ENCODE measurements at places on chromosomes 1 and 21. TPM values are rescaled to one million over a fixed set of nuclear protein-coding genes. Genes with fewer than 3 reads are reported as not detected.

DNA sequence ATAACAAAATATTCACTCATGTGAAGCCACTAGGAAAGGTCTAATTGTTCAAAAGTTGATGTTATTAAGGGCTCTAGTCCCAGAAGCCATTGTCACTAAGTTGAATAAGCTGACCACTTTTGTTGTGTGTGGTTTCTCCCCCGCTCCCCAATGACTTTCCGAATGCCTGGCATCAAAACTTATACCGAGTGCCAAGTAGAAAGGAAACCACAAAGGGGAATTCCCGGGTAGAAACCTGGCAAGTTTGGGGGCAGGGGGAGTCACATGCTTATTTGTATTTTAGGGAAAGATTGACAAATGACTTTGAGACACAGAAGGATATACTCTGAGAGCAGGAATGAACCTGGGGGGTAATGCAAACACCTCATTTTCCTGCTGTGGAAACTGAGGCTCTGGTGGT, 154.1 kb downstream of the TGFBR3 start:
- DNase-seq = no peak

DNA sequence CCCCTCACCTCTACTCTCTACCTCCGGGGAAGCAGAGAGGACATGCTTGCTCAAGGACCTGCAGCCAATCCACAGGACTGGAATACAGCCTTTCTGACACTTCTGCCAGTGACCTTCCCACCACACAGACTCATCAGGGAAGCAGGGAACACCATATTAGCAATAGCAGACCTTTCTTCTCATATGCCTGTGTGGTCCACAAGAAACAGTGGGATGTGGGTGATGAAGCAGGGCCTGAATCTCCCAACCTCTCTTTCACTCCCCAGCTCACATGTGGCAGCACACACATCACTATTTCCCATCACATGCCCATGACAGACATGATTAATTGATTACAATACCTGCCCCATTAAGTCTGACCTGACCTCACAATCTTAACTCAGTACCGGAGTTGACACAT, 695.1 kb downstream of the MATN1 start:
- DNase-seq = no peak

The KPRP gene
- total RNA-seq = not detected

DNA sequence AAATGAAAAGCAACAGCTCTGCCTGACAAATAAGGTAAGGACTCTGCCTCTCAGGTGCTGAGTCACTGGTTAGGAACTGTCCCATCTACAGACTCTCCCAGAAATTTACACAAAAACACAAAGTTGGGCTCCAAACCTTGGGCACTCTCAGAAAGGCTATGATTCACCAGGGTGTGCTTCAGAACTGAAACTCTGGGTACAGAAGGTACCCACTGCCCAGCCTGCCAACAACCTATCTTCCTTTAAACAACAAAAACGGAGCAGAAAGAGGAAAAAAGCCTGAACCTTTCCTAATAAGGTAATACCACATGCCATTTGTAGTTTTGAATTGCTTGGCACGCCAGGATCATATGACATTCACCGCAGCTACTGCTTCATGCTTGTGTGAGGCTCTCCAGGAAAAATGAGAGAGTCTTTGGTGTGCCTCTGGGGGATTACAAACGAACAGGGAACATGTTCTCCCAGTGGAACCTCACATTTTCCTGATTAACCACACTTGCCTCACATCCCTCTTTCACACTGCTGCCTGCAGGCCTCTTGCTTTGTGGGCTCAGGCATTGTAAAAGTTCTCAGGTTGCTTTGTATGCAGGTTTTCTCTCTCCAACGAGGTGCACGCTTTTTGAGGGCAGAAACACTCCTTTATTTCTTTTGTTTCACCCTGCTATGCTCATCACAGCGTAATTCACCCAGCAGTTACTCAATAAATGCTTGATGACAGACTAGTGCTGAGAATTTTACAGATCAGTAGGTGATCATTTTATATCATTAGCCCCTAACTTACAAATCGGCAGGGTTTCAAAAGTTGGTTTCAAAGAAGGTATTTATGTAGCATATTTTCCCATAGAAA, 65.1 kb downstream of the GADD45A start:
- no peak for DNase-seq

DNA sequence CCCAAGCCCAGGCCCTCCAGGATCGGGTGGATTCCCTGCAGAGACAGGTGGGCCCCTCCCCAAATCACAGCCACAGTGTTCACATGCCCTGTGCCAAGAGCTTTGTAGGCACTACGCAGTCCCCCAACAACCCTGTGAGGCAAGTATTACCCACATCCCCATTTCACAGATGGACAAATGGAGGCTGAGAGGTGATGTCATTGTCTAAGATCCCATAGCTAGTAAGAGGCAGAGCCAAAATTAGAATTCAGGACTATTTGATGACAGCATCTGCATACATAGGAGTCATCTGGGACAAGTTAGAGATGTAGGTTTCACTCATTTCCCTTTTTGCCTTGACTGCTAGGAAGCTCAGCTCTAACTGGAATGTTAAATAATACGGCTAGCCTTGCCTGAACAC, 12.0 kb downstream of the MFAP2 start:
- no peak for DNase-seq

The FAM163A gene
- not detected for total RNA-seq

The TMPRSS15 gene
- not detected for total RNA-seq

DNA sequence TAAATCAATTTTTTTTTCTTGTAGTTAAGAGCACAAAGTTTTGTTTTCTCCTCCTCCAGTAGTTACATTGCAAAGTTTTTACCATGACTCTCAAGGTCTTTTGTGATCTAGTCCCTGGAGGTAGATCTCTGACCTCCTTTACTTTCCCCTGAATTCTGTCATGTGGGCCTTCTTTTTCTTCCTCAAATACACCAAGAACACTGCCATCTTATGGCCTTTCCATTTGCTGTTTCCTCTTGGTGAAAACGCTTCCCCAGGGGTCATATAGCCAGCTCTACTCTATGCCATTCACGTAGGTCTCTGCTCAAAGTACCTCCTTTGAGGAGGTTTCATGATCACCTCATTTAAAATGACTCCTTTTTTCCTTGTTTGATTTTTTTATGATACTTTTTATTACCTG, 2.7 kb downstream of the DDX20 start:
- no peak for DNase-seq

The BARHL2 gene
- not detected for total RNA-seq

DNA sequence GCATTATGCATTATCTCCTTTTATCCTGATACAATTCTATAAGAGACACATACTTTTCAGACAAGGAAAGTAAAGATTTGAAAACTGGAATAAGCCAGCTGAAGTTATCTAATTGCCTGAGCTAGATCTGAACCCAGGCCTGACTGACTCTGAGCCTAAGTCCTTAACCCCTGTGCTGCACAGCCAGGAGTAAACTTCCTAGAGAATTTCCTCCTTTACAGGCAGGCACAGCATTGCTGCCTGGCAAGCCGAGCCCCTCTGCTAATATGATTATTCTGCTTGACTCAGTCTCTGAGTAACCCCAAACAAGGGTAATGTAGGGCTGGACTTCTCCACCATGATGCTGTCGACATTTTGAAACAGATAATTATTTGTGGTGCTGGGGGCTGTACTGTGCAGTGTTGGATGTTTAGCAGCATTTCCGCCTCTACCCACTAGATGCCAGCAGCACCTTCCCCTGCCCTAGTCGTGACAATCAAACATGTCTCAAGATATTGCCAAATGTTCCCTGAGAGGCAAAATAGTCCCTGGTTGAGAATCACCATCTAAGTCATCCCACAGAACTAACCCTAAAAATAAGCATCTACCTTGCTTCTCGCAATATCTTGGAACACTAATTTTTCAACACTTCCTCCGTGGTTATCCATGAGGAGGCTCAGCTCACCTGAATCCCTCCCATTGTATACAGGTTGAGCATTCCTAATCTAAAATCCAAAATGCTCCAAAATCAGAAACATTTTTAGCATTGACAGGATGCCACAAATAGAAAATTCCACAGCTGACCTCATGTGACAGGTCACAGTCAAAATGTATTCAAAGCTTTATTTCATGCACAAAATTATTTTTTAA, 18.5 kb downstream of the CAMK1G start:
- no peak for DNase-seq

GRCh38 chr1:29506678-29507225, 270.4 kb downstream of the PTPRU start:
- no peak for DNase-seq

DNA sequence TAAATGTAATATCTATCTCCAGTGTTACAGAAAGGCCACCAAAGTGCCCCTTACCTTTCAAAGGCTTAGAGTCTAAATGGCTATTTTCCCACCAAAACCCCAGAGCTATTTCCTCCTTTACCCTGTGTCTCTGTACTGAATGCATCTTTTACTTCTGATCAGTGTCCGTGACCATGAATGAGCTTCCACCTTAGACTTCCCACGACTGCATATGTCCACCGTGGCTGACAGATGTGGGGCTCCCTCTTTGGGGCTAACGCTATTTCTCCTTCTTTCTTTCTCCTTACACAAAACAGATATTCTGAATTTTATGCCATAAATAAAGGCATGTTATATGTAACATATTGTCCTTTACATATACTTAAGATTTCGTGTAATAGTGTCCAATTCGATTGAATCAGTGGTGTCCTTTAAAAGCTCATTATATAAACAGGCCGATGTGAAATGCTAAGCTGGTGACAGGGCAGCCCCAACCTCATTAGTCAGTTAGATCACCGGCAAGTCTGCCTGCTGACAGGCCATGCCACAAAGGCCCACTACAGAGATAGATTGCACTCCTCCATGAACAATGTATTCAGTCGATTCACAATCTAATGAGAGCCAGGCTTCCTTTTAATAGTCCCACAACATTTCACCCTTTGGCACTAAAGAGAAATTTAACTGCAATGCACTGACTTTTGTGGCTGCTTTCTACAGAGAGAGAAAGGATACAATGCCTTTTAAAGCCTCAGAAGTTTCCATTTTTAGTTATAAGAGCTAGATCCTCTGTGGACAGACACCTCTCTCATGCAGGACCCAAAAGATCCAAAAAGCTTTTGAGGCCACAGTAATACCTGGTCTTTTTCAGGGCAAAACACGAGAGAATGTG, 297.9 kb downstream of the PCP4 start:
- DNase-seq = no peak

The ELK4 gene
- 19.1 TPM for total RNA-seq

The IGSF21 gene
- total RNA-seq = 6.0 TPM

- DNase-seq = no peak
Observed at GRCh38 chr1:919271-919872, 4.4 kb upstream of the SAMD11 start.

The DDR2 gene
- total RNA-seq = 41.6 TPM

The ZNF593OS gene
- total RNA-seq = not detected

GRCh38 chr1:225462714-225463574, 35.1 kb upstream of the LBR start:
- DNase-seq = no peak

DNA sequence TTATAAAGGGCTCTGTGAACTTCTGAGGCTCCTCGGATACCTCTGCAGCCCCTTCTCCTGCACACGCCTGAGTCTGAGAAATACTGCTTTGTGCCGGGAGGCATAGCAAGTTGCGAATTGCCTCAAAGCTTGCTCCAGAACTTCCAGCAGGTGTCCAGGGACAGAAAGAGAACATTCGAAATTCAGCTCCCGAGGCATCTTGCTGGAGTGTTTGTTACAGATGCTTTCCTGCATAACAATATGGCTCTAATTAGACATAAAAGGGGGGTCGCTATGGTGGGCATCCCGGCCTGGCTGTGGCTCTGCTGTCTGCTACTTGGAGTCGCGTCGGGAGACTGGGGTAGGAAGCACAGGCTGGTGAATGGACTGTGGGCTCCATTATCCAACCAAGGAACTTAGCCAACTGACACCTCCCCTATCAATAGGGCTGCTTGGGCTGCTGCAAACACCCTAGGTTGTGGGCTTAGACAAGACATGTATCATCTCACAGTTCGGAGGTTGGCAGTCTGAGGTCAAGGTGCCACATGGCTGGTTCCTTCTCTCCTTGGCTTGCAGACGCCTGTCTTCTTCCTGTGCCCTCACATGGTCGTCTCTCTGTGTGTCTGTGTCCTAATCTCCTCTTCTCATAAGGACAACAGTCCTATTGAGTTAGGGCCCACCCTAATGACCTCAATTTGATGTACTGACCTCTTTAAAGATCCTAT, 607.0 kb downstream of the NPHP4 start:
- DNase-seq = no peak

DNA sequence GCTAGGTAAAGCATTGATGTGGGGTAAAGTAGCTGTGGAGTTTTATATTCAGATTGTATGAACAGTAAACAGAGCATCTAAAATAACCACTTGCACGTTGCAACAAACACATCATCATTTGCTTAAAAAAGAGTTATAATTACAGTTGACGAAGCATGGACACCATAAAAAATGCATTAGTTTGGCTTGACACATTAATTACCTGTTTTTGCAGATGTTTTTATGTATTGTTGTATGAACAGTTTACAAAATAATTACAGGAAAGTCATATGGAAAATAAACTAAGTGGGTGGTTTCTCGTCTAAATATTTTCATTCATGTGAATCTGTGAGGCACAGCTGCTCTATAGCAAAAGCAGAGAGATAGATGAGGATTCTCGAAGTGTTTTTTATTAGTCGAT, 108.3 kb downstream of the RPS6KC1 start:
- no peak for DNase-seq

GRCh38 chr1:3405974-3406867, 48.2 kb upstream of the ARHGEF16 start:
- no peak for DNase-seq

The KRTAP12-2 gene
- total RNA-seq = not detected

GRCh38 chr1:79042117-79042516, 35.6 kb upstream of the ADGRL4 start:
- DNase-seq = no peak

DNA sequence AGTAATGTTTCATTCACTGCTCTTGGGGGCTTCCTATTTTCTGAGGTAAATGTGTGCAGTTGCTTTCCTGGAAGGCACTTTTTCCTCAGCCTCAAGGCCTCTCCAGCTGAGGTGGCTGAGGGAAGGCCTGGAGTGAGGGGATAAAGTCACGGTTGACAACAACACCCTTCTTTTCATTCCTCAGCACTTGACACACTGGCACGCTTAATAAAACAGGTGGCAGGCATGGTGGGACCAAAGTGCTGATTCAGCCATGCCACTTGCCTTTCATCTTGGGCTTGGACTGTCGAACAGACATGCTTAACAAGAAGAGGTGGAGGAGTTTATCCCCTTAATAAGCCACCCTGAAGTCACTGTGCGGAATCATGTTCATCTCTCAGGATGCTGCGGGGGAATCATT, 23.6 kb upstream of the GRHL3 start:
- DNase-seq = no peak

GRCh38 chr1:62092110-62092509, 102.5 kb upstream of the L1TD1 start:
- no peak for DNase-seq

GRCh38 chr1:24635195-24635843, 7.8 kb upstream of the SRRM1 start:
- DNase-seq = no peak

The DCDC2B gene
- total RNA-seq = not detected

The KRTAP11-1 gene
- not detected for total RNA-seq

DNA sequence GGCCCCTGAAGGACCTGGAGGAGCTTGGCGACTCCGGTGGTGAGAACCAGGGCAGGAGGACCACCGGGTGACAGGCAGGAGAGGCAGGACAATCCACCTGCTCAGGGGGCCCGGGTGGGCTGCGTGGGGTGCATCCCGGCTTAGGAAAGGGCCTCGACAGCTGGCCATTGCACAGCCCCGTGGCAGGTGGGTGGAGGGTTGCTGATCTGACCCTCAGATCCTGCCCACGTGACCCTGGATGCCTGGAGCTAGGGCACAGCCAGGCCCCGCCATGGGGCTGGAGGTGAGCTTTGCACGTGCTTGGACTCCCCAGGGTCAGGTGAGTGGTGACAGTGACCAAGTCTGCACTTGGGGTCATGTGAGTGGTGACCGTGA, 35.5 kb upstream of the SLC19A1 start:
- no peak for DNase-seq
